ENCODE measurements at places on chromosomes 13 and 19. TPM values are rescaled to one million over a fixed set of nuclear protein-coding genes. Genes with fewer than 3 reads are reported as not detected.

KLK3 gene
- total RNA-seq, result not detected

SOX1 gene
- not detected for total RNA-seq

CGB1 gene
- total RNA-seq, result not detected

MADCAM1 gene
- total RNA-seq, result 0.18 TPM

KLK12 gene
- not detected for total RNA-seq

NKPD1 gene
- 0.18 TPM for total RNA-seq

TOMM40 gene
- 93.5 TPM for total RNA-seq

SULT2A1 gene
- not detected for total RNA-seq

PTPRS gene
- 0.14 TPM for total RNA-seq

ADGRE1 gene
- 1.8 TPM for total RNA-seq

Data from T-helper 2 cell treated with Interferon-gamma antibody and Interleukin-4, amounts not matched to agents 100 ng/mL and 5 ng/mL, for 36 hours (primary cell).